ENCODE measurements at places on chromosomes 2 and 18. TPM values are rescaled to one million over a fixed set of nuclear protein-coding genes. Genes with fewer than 3 reads are reported as not detected.

Gene FBXO15
- total RNA-seq = 9.3 TPM

DNA sequence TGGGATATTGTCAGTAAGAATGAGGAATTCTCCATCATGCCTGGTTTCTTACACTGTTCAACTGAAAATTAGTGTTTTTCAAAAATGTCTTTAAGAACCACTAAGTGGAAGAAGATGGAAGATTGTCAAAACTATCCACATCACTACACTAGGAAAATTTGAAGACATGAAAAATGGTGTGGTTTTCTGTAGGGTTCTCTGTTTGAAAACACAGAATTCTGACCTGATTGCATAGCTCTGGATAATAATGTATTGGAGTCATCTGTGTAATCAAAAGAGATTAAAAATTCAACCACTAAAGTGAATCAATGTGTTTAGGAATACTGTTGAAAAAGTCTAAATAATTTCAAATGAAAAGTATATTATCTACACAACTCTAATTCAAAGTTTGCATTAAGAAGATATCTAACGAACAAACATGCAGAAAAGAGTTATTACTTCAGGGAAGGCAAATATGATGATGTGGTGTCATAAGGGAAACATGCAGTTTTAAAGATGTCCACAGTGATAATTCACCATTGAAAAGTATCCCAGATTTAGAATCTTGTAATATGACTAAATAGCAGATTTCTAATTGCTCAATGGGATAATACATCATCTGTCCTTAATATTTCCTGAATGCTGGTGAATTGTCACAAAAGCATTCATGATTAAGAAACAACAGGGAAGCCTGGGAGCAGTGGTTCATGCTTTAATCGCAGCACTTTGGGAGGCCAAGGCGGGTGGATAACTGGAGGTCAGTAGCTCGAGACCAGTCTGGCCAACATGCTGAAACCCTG is 116.9 kb downstream of the ERBB4 start:
- DNase-seq = no peak

GRCh38 chr18:69064063-69064462 is 266.2 kb downstream of the CCDC102B start:
- no peak for DNase-seq

- DNase-seq = no peak
Measured at GRCh38 chr2:191860760-191861466, 14.0 kb upstream of the CAVIN2 start.

GRCh38 chr2:133432778-133433177 is 135.5 kb downstream of the NCKAP5 start:
- DNase-seq = no peak

DNA sequence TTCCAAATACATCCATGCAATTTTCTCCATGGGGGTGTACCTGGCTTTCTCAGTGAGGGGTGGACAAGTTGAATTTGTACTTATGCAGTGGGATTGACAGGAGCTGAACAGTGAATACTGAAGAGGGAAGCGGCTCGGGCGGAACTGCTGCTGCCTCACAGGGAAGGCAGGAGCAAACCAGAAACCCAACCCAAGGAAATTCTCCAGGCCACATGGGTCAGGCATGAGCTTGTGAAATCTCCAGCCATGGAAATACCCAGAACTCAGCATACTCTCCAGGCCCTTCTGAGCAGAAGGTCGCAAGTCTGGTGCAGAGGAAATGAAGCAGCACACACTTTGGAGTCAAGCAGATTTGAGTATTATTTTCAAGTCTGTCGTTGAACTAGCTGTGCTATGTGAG is 26.5 kb upstream of the INO80C start:
- no peak for DNase-seq

Data from cerebellum (tissue), 4 donors.